ENCODE measurements at places on chromosomes 7 and 10. TPM values are rescaled to one million over a fixed set of nuclear protein-coding genes. Genes with fewer than 3 reads are reported as not detected.
A peak's percentile ranks its signal among the peaks of the same experiment; 100 is the strongest.

DNA sequence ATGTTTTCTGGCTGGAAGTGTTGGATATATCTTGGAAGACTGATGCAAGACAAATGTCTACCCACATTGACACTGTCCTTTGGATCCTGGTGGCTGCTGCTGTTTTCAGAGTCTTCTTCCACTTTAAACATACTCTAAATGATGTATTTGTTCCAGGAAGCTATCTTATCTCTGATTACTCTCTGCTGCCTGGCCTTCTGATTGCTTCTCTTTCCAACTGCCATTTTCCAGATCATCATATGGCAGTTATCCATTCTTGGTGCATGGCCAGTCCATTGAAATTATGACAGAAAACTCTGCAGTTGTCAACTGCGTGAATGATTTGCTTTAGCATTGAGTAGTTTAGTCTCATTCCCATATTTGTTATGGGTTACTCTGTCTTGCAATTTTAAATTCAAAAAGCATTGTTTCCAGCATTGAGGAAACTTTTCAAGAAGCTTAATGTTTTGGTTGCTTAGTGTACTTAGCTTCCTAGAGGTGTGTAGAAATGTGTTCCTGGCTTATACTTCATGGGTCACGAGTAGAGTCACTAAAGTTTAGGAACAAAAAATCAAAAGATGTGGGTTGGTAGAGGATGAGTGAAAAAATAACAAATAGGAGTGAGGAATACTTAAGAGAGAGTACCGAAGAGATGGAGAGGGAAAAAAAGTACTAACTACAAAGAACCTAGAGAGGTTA, 268.3 kb upstream of the MTPN start:
- H3K27ac ChIP-seq: no peak overlapping the region
- no peaks in the 10 kb centered on the region for H3K27me3 ChIP-seq
- no peak for DNase-seq
- H3K4me3 ChIP-seq: no peak overlapping the region
- no peaks in the 10 kb centered on the region for H3K36me3 ChIP-seq

DNA sequence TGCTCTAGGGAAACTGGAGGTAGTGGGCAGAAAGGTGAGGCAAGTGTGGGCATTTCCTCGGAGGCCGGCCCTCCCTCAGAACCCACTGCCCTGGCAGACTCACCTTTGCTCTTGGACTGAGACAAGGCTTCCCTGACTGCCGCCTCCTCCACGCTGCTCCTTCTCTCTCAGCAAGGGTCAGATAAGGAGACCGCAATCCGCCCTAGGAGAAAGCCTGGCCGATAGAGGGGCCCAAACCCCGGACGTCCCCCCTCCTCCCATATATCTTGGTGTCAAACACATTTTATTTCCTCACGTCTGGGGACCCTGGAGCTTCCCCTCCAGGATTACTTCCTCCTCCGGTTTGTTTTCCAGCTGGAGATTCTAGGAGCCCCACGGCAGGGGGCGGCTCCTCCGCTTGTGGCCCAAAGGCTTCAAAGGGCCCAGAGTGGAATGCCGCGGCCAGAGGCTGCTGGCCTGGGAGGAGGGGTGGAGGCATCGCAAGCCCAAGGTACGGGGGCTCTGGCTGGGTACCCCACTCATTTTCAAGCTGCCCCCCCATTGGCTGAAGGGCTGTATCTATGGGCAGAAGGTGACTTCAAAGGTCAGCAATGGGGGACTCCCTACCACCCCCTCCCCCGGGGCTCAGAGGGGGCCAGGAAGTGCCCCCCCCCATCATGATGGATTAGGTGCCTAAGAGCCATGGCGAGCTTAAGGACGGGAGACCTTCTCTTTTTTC, 31.7 kb upstream of the LBX1 start:
- H3K4me3 ChIP-seq: no peak overlapping the region
- DNase-seq: no peak
- peaks cover 42% of the 10 kb centered on the region for H3K27me3 ChIP-seq
- H3K4me1 ChIP-seq: no peaks in the 10 kb centered on the region
- no peaks in the 10 kb centered on the region for H3K36me3 ChIP-seq

ACHE gene
- total RNA-seq: 1.0 TPM

DNA sequence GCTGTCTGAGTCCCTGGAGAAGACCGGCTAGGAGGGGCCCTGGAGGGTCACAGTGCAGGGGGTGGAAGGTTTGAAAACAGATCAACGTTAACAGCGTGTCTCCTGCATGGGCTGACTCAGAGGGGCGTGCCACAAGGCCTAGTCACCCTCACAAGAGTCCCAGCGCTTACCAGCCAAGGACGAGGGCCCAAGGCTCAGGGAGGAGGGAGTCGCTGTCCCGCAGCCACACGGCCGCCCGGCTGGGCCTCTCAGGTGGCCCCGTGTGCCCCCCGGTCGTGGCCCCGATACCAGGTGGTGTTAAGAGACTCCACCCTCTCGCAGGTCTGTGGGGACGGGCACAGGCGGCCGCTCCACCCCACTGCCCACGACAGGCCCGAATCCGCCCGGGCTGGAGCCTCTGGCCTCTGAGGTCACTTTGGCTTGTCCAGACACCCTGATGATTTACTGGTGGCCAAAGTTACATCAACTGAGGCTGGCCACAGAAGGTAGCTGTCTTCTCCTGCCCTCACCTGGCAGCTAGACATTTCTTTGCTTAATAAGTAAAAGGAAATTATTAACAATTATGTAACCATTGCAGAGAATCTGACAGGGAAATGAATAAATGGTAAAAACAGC, 34.0 kb downstream of the FAM20C start:
- no peak overlapping the region for H3K4me3 ChIP-seq
- H3K36me3 ChIP-seq: no peaks in the 10 kb centered on the region
- H3K4me1 ChIP-seq: peaks cover 17% of the 10 kb centered on the region
- no peaks in the 10 kb centered on the region for H3K27me3 ChIP-seq
- peak; percentile 11 for DNase-seq
- H3K27ac ChIP-seq: no peak overlapping the region

LGI1 gene
- total RNA-seq: 0.68 TPM

GRCh38 chr10:49323171-49323895, 24.4 kb downstream of the C10orf71 start:
- no peak overlapping the region for H3K4me3 ChIP-seq
- H3K36me3 ChIP-seq: peaks cover 49% of the 10 kb centered on the region
- H3K27ac ChIP-seq: peak overlapping the region; percentile 50

HOGA1 gene
- total RNA-seq: 42.5 TPM

COL13A1 gene
- total RNA-seq: 1.5 TPM

DNA sequence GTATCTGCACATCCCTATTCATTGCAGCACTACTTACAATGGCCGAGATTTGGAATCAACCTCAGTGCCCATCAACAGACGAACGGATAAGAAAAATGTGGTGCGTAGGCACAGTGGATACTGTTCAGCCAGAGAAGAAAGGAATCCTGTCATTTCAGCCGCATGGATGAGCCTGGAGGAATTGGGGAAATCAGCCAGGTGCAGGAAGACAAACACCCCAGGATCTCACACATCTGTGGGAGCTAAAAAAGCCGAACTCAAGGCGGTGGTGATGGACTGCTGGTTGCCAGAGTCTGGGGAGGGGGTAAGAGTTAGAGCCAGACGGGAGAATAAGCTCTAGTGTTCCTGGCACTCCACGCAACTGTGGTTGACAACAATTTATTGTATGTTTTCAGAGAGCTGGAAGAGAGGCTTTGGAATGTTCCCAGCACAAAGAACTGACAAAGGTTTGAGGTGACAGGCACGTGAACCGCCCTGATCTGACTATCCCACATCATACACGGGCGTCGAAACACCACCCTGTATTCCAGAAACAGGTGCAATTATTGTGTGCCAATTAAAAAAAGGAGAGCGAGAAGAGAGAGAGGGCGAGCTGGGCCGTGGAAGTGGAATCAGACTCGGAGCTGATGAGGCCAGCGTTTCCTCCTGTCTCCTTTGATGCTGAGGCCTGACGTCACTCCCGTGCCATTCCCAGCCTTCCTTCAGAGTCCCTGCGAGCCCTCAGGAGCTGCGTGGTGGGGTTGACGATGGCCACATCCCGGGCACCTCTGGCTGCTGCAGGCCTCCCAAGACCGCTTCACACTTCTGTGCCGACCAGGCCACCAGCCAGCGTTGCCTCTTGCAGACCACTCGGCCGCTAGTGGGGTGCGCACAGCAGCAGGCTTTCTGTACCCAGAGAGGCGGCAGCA, 189.5 kb downstream of the DNAJB6 start:
- H3K4me3 ChIP-seq: no peak overlapping the region
- H3K27me3 ChIP-seq: no peaks in the 10 kb centered on the region
- H3K36me3 ChIP-seq: no peaks in the 10 kb centered on the region
- no peak overlapping the region for H3K27ac ChIP-seq
- no peak for DNase-seq

Measured in heart right ventricle (tissue), 16 donors.